NCI-H2081 treated with DMSO at 0.1 percent for 48 hours (cell line): ENCODE measurements at places on chromosomes 2 and 18.

DNA sequence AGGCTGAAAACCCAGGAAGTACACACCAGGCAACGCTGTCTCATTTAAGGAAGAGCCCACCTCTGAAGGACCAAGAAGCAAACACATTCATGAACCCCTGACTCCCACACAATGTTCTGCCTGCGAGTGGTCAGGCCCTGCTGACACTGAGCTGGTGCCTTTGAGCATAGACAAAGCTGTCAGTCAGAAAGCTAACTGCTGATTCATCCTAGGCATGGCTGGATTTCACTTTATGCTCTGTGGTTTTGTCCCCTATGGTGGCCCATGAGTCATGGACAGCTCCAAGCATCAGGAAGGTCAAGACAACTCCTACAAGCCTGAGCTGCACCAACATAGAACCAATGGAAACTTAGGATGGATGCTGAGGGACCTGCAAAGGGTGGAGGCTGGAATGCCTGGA is 78.9 kb downstream of the UXS1 start:
- DNase-seq: no peak

GRCh38 chr2:164896634-164897355 is 55.2 kb upstream of the COBLL1 start:
- no peak for DNase-seq

GRCh38 chr2:11102956-11103860 is 52.1 kb upstream of the SLC66A3 start:
- no peak for DNase-seq

GRCh38 chr2:232501331-232501771 is 13.7 kb upstream of the ECEL1 start:
- DNase-seq: no peak

DNA sequence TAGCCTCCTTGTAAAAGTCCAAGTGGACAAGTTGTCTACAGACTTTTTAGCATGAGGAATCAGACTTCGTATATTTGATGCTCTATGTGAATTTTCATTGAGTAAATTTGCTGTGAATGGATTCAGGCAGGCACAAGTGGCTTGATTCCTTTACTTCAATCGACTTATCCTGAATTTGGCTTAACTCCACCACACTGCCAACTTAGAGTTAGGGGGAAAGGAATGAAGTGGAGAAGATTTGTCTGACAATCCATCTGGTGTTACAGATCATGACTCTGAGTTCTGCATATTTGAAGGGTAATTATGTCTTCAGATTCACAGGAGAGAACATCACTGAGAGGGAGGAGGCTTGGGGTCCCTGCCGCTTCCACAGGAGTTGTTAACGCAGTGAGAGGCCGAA is 829.3 kb downstream of the DCC start:
- DNase-seq: no peak

- DNase-seq: no peak
These were observed 142.5 kb downstream of the MTCL1 start for GRCh38 chr18:8847900-8848299.

DNA sequence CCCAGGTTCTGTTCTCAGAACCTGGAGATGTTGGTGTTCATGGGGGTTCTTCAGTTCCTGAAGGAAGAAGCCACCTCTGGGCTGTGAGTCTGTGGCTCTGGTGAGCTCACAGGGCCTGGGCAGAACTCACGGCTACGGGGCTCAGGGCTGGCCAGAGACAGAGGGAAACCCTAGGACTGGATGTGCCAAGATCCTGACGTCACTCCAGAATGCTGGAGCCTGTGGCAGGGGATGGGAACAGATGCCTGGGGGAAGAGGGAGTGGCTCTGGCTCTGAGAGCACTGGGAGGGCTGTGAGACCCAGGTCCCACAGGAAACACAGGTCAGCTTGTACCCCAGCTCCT is at the start of gene OTOF:
OTOF (minus strand) TSS at position 214 of the 343 bp plus-strand sequence.
- DNase-seq: no peak

DNA sequence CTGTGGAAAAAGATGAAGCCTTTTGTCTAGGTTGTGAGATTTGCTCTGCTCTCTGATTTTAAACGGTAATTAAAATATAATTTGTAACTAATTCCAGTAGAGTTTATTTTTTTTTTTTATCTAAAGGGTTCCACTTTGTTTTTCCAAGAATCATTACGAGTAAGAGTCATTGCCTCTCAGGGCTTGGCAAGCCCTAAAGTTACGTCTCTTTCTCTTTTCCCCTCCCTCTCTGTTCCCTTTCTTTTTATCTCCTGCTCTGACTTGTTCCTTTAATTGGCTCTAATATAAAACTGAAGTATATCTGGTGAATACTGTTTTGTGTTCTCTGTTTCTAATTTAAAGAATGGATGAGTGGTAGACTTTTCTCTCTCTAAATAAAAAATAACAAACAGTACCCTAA is 75.8 kb downstream of the CALCRL start:
- no peak for DNase-seq

- no peak for DNase-seq
These were observed 40.3 kb downstream of the RBM45 start for GRCh38 chr2:178152542-178152941.

DNA sequence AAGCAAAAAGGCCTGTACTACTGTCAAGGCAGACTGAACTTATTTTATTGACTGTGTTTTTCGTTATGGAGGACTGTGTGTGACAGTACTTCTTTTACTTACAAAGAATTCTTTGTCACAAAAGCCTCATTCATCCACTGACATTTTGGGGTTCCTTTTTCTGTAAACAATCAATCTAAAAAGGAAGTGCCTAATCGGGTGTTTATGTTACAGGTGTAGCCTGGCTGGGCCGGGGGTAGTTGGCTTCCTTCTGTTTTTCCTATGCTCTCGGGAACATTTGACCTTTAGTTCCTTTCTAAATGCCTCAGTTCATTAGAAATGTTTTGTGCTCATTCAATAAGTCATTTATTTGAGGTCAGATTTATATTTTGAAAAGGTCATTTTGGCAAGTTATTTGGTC is 8.3 kb downstream of the ZCCHC2 start:
- no peak for DNase-seq

GRCh38 chr2:152875701-152876695 is 157.6 kb downstream of the ARL6IP6 start:
- no peak for DNase-seq

GRCh38 chr18:63924551-63924950 is 16.8 kb downstream of the SERPINB10 start:
- no peak for DNase-seq

- DNase-seq: no peak
These were observed 3.1 kb downstream of the FECH start for GRCh38 chr18:57583297-57583835.

DNA sequence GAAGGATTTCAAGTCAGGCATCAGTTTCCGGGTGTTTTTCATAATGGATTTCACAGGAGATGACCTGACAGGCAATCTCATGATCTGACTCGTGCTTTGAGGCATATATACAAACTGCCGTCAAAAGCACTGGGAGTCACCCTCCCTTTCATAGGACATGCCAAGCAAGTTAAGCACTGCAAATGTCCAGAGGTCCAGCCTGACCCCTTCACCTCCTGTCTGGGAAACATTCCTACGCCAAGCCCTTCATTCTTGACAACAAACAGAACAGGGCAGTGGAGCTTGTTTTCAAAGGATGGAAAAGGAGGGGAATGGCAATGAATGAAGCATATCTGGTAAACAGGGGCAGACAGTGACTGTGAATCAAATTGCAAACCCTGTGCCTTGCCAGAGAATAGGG is 963.6 kb downstream of the BCL11A start:
- no peak for DNase-seq

- no peak for DNase-seq
These were observed 137.1 kb upstream of the TWIST2 start for GRCh38 chr2:238710787-238711186.

- no peak for DNase-seq
These were observed 135.9 kb downstream of the CYP26B1 start for GRCh38 chr2:72011791-72012190.

GRCh38 chr2:72917138-72917876 is at the start of gene EMX1:
Gene EMX1 (plus strand): TSS chr2:72917519. CDS start chr2:72917853, 334 bp downstream.
- DNase-seq: peak; percentile 22

GRCh38 chr2:191404568-191404991 is 159.4 kb downstream of the MYO1B start:
- DNase-seq: no peak

DNA sequence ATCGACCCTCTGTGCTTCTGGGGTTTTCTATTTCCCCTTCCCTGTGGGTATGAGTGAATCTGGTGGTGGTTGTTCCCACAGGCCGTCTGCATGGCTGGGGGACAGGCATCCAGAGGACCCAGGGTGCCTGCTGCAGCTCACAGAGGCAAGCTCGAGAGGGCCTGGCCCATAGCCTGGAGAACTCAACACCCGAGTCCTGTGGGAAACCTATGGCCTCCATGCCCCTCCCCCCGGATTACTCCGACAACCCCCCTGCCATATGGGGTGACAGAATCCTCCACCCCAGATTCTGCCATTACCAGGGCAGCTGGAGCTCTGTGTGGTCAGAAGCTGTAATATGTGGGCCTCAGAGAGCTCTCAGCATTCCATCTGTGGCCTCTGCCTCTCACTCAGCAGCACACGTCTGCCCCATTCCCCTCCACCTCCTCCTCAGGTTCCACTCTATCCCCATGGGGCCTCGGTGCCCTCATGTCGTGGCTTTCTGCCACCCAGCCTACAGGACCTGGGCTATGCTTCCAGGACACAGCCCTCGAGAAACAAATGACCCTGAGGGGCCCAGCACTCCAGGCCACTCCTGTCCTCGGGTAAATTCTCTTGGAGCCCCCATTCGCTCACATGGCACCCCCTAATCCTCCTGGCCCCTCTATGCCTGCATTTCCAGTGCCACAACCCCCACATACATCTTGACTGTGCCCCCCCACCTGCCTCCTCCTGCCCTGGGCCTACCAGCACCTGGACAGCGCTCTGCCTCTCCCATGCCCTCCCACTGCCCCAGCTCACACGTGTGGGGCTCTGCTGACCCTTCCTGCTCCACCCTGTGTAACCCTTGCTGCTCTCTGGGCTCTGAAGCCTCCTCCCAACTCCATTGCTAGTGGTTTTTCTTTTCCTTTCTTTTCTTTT is 3.6 kb downstream of the MZT2A start:
- DNase-seq: no peak

DNA sequence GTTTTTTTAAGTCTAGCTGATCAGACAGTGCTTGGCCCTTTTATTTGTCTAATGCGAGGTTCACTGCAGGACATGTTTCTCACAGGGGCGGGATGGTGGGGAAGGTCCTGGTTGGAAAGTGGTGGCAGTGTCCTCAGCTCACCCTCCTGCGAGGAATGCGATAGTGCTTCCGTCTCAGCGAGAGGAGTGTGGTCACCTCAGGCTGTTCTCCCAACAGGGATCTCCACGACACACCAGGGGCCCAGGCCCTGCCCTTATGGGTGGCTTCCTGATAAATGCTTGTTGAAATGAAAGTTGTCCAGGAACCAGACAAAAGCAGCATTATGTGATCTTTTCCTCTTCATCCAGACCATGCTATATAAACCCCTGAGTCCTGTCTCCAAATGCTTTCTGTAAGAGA is 70.1 kb downstream of the BOLA3 start:
- no peak for DNase-seq

GRCh38 chr2:160454070-160454797 is 39.4 kb downstream of the RBMS1 start:
- DNase-seq: no peak

DNA sequence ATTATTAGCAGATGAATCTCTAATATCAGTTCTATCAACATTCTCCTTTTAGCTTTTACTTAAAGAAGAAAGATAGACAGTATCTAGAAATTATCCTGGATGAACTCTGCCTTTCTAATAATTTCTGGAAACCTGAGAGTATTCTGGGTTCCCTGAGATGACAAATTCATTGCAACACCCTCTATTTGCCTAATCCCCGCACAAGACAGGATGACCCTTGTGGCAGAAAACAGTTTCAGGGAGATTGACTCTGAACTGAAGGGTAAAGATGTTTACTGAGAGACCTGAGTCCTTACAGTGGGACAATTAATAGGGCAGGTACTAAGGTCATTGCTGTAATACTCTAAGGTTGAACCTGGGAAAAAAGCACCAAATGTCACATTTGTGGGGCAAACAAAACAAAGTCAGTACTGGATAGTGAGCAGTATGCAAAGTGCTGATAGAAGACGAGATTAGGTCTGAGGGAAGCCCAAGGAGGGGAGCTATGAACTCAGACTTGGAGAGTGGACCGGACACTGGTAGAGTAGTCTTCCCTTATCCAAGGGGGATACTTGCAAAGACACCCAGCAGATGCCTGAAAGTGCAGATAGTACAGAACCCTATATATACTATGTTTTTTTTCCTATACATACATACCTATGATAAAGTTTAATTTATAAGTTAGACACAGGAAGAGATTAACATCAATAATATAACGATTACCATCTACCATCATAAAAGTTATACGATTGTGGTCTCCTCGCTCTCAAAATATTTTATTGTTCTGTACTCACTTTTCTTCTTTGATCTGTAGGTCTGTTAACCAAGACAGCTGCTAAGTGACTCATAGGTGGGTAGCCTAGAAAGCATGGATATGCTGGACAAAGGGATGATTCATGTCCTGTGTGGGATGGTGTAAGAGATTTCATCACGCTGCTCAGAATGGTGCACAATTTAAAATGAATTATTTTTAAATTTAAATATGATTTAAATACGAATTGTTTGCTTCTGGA is 148.3 kb upstream of the KLHL14 start:
- DNase-seq: no peak

DNA sequence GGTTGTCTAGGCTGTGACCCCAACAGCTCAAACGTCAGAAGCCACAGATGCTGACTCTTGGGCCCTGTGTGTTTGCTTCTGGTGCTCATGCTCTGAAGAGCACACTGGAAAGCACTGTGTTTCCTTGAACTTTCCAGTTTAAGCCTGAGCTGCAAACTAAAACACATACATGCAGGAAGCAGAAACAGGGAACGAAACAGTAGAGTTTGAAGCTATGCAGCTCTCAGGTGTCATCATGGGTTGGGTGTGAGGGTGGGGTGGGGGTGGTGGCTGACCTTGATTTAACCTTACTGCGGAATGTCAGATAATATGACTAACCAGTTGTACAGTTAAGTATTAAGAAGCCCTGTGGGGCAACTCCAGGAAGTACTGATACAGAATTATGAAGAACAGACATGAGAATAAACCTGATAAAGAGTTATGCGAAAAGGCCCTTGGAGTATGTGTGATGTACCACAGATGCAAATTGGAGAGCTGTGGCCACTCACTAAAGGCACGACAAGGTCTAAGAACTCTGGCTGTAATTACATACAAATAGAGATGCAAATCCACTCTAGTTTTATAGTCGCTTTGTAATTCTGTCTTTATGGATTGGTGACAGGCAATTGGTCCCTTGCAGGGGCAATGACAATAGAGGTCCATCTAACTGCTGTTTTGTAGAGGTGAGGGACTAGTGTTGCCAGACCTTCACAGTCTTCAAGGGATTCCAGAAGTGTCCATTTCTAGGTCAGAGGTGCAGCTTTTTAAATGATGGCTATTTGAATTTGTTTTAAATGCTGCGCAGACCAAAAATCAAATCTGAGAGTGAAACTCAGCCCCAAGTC is 273.1 kb downstream of the NAPG start:
- DNase-seq: no peak
